ENCODE measurements at places on chromosomes 4 and X.

GRCh38 chr4:8200302-8200975 is 1.3 kb downstream of the SH3TC1 start:
- no peak for DNase-seq

GRCh38 chr4:114595207-114595606 is 3.4 kb upstream of the UGT8 start:
- DNase-seq, result no peak

DNA sequence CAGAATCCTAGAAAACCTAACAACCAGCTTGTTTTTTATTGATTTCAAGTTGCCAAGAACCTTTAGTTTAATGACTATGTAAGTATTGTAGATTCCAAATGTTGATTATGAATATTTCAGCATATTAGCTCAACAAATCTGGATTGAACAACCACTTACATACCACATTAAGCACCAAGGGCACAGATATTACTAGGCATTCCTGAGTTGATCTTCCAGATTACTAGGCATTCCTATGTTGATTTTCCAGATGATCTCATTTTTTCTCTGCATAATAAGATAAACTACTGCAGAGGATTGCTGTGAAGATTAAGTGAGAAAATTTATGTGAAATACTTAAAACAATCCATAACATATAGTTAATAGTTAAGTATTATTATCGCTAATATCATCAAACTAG is 17.4 kb upstream of the DCAF8L1 start:
- no peak for DNase-seq

GRCh38 chrX:43880425-43880824 is 1.8 kb downstream of the MAOB start:
- no peak for DNase-seq

GRCh38 chrX:95350774-95351488 is 1333.7 kb upstream of the DIAPH2 start:
- DNase-seq, result no peak

DNA sequence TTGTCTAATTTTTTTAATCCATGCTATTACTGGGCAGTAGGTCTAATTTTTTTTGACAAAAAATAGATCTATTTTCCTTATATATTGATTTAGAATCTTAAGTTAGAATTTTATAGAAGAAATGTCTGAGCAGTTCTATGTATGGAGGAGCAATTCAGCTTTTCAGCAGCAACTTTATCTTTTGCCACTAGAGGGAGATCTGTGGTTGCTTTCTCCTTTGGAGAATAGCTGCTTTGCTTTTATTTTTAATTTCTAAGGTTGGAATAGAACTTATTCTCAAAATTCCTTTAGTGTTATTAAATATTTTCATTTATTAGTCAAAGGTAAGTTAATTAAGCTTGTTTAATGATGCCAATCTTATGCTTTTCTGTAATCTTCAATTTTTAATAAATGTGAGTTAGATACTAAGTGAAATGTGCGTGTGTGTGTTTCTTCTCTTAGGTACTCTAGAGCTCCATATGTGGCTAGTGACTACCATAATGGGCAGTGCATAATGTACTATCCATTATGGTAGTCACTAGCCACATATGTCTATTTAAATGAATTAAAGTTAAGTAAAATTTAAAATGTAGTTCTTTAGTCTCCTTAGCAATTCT is 29.3 kb downstream of the FAM199X start:
- DNase-seq, result no peak

- no peak for DNase-seq
Observed at GRCh38 chr4:122742933-122743829, 10.7 kb downstream of the BBS12 start.

DNA sequence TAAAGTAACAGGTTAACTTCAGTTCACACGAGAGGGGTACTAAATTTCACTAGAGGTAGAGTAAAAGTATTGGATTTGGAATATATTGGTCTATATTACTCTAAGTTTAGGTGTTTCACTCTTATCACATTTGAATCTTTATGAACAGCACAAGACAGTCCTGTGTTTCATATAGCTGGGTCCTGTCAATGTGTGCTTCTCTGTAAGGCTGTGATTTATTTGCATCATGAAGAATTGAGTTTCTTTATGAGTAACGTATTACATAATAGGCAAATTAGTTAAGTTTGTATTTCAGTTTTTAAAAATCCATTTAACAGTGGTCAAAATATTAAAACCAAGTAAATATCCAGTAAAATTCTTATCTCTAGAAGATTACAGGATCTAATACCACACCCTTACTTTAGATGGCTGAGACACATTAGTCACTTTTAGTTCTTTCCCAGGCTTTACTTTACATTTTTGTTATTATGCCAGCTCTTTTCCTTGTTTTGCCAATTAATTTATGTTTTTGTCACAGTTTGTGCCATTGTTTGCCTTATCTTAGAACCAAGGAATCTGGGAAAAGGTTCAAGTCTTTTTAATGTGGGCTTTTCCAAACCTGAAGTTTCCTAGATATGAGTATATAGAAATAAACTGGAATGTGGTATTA is 32.1 kb downstream of the NUDT6 start:
- no peak for DNase-seq

GRCh38 chr4:23839279-23839678 is 50.6 kb downstream of the PPARGC1A start:
- DNase-seq, result no peak

DNA sequence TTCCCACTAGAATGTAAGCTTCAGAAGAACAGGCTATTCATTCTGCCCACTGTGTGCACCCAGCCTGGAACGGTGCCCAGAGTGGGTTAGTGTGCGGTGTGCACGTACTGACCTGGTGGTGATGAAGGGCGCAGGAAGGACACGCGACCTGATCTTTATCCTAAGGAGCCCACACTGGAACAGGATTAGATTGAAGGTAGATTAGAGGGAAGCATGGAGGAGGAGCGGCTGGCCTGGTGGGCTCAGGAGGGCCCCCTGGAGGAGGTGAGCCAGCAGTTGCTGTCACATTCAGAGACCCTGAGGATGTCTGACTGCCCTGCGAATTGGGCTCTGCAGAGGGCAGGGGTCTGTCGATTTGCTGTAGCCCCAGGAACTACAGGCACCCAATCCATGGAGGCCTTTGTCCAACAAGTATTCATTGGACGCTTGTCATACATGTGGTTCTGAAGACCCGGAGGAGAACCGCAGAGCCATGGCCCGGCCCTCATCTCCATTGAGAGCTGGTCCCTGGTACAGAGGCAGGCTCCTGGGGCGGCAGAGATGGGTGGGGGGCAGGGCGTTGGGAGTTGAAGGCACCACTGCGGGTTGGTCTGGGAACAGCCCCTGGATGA is 73.2 kb downstream of the HTRA3 start:
- DNase-seq, result no peak

DNA sequence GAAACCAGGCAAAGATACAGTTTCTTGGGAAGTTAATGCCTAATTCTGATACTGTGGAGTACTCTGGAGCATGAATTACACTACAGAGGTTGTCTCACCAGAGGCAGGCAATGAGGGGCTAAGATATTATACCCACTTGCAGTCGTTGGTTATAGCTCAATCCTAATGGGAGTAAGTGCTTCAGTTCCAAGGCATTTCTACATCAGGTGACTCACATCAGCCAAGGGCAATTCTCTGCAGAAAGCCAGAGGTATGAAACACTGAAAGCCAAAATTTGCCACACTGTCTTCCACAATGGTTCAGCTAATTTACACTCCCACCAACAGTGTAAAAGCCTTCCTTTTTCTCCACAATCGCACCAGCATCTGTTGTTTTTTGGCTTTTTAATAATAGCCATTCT is 174.0 kb upstream of the IL15 start:
- DNase-seq, result no peak

DNA sequence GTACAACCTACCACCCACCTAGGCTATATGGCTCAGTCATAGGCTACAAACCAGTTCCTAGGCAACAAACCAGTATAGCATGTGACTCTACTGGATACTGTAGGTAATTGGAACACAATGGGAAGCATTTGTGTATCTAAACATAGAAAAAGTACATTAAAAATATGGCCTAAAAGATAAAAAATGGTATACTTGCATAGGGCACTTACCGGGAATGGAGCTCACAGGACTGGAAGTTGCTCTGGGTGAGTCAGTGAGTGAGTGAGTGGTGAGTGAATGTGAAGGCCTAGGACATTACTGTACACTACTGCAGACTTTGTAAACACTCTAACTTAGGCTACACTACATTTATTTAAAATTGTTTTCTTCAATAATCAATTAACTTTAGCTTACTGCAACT is 139.2 kb upstream of the RBPJ start:
- no peak for DNase-seq

DNA sequence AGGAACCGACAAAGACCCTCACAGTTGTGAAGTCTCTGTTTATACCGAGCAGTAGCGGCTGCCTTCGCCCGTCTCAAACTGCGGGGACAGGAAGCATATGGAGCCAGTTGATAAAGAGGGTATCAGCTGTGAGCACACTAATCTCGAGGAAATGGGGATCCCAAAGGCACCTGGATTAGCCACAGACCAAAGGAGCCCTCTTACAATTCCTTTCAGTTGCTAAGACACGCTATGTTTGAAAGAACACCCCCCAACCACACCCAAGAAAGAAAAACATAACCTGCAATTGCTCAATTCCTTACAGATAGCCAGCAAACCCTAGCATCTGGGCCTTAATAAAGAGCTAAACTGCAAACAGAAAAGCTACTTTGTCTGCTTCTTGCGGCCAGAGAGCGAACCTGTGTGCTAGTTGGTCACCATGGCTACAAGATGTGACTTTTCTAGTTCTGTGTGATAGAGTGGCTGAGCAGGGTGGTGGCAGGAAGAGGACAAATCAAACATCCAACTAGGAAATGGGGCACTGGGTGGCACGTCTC is 23.3 kb upstream of the CHRNA9 start:
- DNase-seq, result no peak

DNA sequence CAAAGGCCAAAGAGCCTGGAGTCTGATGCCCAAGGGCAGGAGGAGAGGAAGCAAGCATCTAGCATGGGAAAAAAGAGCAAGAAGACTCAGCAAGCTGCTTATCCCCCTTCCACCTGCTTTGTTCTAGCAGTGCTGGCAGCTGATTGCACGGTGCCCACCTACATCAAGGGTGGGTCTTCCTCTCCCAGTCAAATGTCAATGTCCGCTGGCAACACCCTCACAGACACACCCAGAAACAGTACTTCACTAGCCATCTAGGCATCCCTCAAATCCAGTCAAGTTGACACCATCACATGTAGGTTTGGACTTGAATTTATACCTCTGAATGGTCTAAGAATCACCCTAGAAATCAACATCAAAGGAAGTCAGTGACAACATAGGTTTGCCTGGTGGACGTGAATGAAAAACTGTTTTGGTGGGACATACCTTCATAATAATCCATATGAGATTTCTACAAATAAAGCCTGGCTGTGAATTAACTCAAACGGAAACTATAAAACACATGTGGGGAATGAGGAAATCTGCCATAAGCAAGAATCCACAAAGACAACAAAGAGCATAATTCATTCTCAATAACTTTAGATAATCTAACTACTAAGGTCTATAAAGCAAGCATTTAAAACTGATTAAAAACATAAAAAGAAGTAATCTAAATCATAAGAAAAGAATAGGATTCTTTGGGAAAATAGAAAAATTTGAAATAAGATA is 185.8 kb upstream of the JADE1 start:
- no peak for DNase-seq

DNA sequence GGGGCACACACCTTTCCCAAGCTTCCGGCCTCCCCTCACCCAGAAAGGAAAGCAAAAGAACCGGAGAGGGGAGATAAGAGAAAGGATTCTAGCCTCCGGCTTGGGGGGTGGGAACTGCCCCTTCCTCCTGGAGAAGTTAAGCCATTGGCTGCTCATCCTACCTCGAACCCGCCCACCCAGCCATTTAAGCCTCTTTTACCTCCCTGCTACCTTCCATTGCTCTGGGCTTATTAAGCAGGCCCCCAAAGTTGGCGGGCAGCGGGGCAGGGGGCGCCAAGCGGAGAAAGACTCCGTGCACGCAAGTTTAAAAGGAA is 2.3 kb downstream of the MAML3 start:
- DNase-seq, result peak; percentile 87

DNA sequence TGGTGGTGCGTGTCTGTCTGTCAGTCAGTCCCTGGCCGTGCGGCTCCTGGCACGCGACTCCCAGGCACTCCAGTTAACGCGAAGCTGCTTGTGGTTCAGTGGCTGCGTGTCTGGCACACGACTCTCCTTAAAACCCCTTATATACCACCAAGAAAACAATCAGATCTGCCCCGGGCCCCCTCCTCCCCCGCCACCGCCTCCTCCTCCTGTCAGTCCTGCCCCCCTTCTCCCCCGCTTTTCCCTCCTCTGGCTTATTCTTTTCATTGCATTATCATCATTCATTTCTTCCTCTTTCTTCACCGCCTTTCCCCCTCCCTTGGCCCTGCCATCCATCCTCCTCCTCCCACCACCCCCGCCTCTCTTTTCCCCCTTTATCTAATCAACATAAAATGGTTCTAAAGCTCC is at the start of gene NEUROG2:
NEUROG2 (minus strand) TSS at position 115 of the 405 bp plus-strand sequence. CDS start 705 bp downstream, outside the sequence.
- DNase-seq, result no peak

GRCh38 chrX:97740886-97741285 is 857.2 kb downstream of the RPA4 start:
- no peak for DNase-seq

DNA sequence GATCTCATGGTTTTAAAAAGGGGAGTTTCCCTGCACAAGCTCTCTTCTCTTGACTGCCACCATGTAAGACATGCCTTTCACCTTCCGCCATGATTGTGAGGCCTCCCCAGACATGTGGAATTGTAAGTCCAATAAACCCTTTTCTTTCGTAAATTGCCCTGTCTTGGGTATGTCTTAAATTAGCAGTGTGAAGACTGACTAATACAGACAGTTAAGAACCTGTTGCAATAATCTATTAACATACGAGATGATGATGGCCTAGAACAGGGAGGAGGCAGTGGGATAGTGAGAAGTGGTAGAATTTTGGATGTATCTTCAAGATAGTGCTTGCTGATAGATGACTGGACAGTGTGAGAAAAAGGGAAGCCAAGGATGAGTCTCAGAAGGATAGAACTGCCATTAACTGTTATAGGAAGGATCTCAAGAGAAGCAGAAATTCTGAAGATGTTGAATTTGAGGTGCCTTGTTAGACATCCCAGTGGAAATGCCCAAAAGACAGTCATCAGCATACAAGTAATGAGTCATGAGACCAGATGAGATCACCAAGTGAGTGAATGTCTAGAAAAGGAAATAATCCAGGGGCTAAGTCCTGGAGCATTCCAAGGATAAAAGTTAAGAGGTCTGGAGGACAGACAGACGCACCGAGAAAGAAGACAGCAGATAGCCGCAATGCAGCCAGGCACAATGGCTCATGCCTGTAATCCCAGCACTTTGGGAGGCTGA is 38.8 kb upstream of the UGDH start:
- DNase-seq, result no peak

- no peak for DNase-seq
Observed at GRCh38 chrX:133884430-133885394, 100.7 kb downstream of the GPC3 start.
